Neural progenitor cell (in vitro differentiated cells): ENCODE measurements at places on chromosomes 1 and 21.

GRCh38 chr21:29538115-29538514 is 239.4 kb downstream of the BACH1 start:
- no peak overlapping the region for H3K27ac ChIP-seq
- no peak overlapping the region for H3K4me3 ChIP-seq
- DNase-seq, result no peak
- no peaks in the 10 kb centered on the region for H3K27me3 ChIP-seq
- no peaks in the 10 kb centered on the region for H3K36me3 ChIP-seq
- no peaks in the 10 kb centered on the region for H3K4me1 ChIP-seq

GRCh38 chr1:203675596-203676347 is 49.1 kb downstream of the ATP2B4 start:
- no peak overlapping the region for H3K27ac ChIP-seq
- H3K27me3 ChIP-seq, result no peaks in the 10 kb centered on the region
- H3K4me3 ChIP-seq, result no peak overlapping the region
- no peaks in the 10 kb centered on the region for H3K36me3 ChIP-seq
- H3K4me1 ChIP-seq, result peaks cover 32% of the 10 kb centered on the region

DNA sequence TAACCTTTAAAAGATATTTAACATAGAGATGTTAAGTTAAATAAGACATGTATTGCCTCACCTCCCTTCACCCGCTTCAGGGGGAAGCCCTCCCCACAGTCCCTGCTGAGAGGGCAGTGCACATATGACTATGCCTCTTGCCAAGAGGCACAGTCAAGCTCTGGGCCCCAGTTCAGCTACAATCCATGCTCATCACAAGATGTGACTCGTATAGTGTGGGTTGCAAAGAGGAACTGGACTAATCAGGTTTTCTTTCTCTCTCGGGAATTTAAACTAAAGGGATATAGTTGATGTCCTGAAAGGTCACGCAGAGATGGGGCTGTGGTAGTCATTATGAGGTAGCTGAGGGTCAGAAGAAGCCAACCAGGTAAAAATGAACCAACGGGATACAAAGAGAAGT is 35.6 kb downstream of the LYST start:
- no peak overlapping the region for H3K4me3 ChIP-seq
- no peaks in the 10 kb centered on the region for H3K4me1 ChIP-seq
- no peaks in the 10 kb centered on the region for H3K27me3 ChIP-seq
- H3K27ac ChIP-seq, result no peak overlapping the region

- H3K36me3 ChIP-seq, result no peaks in the 10 kb centered on the region
- peaks cover 11% of the 10 kb centered on the region for H3K4me1 ChIP-seq
- H3K27me3 ChIP-seq, result no peaks in the 10 kb centered on the region
Measured at GRCh38 chr1:73674945-73675561, 522.9 kb downstream of the LRRIQ3 start.

- H3K4me3 ChIP-seq, result no peak overlapping the region
- H3K36me3 ChIP-seq, result no peaks in the 10 kb centered on the region
- no peak overlapping the region for H3K27ac ChIP-seq
- no peak for DNase-seq
Measured at GRCh38 chr1:14590411-14591180, 7.9 kb upstream of the KAZN start.

GRCh38 chr1:210770396-210770984 is 363.5 kb downstream of the KCNH1 start:
- DNase-seq, result no peak
- H3K27me3 ChIP-seq, result no peaks in the 10 kb centered on the region
- H3K27ac ChIP-seq, result no peak overlapping the region
- H3K4me1 ChIP-seq, result peaks cover 21% of the 10 kb centered on the region

- no peaks in the 10 kb centered on the region for H3K36me3 ChIP-seq
- no peak overlapping the region for H3K4me3 ChIP-seq
- H3K27ac ChIP-seq, result no peak overlapping the region
Measured at GRCh38 chr1:202238914-202239313, 45.3 kb downstream of the LGR6 start.

DNA sequence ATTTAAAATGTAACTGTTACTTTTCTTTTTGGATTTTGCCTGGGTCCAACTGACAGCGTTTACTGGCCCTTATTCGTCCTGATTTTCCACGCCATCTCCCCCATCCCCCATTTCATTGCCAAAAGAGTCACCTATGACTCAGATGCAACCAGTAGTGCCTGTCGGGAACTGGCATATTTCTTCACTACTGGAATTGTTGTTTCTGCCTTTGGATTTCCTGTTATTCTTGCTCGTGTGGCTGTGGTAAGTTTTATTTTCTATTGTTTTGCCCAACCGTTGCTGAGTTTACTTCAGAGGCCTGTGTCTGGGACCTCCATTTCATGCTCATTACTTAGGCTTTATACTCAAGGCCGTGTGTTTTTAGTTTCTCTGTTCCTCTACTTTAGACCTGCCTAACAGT is 9.3 kb downstream of the LEPR start:
- peaks cover 53% of the 10 kb centered on the region for H3K4me1 ChIP-seq
- no peak for DNase-seq
- H3K27me3 ChIP-seq, result no peaks in the 10 kb centered on the region

GRCh38 chr1:94819945-94820746 is at the start of gene SLC44A3:
Gene SLC44A3, plus strand, starts transcription at chr1:94820357. Its CDS starts 95 bp downstream, at chr1:94820452.
- H3K36me3 ChIP-seq, result no peaks in the 10 kb centered on the region
- H3K27me3 ChIP-seq, result peaks cover 40% of the 10 kb centered on the region
- peak; percentile 82 for DNase-seq

DNA sequence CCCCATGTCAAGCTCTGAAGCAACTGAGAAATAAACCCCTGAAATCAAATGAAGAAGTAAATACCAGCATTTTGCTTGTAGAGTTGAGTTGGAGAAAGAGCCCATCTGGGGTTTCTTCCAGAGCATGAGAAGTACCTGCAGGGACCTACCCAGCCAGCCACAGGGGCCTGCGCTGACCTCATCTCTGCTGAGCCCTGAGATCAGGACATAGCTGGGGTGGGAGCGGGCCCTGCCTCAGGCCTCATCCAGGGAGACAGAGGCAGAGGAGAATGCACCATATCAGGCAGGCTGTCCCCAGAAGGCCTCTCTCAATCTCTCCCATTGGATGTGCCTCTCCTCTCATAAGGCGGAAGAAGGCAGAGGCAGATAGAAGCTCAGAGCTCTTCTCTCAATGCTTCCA is 27.6 kb downstream of the RUNX1 start:
- H3K36me3 ChIP-seq, result no peaks in the 10 kb centered on the region
- H3K27ac ChIP-seq, result no peak overlapping the region
- DNase-seq, result no peak
- peaks cover 17% of the 10 kb centered on the region for H3K27me3 ChIP-seq
- H3K4me3 ChIP-seq, result no peak overlapping the region

GRCh38 chr1:26814377-26814776 is 12.1 kb upstream of the ZDHHC18 start:
- H3K4me1 ChIP-seq, result no peaks in the 10 kb centered on the region
- H3K27me3 ChIP-seq, result no peaks in the 10 kb centered on the region
- H3K4me3 ChIP-seq, result no peak overlapping the region
- H3K27ac ChIP-seq, result no peak overlapping the region
- no peaks in the 10 kb centered on the region for H3K36me3 ChIP-seq

DNA sequence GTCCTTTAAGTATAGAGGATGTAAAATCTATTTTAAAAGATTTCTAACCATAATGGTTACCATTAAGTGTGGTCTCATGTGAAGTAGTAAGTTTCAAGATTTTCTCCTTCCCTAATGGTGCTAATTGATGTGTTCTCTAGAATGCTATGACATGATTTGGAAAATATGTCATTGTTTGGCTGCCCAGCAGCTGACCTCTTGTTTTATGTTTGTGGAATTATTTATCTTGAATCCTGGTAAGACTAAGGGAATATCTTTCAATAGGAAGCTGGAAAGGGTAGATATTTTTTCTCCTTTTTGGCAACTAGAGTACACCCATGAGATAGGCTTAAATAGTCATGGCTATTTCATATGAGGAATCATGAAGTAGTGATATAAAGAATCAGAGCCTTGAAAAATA is 139.8 kb upstream of the CHODL start:
- H3K27me3 ChIP-seq, result no peaks in the 10 kb centered on the region
- no peaks in the 10 kb centered on the region for H3K36me3 ChIP-seq
- no peak overlapping the region for H3K27ac ChIP-seq
- DNase-seq, result no peak
- H3K4me3 ChIP-seq, result no peak overlapping the region

DNA sequence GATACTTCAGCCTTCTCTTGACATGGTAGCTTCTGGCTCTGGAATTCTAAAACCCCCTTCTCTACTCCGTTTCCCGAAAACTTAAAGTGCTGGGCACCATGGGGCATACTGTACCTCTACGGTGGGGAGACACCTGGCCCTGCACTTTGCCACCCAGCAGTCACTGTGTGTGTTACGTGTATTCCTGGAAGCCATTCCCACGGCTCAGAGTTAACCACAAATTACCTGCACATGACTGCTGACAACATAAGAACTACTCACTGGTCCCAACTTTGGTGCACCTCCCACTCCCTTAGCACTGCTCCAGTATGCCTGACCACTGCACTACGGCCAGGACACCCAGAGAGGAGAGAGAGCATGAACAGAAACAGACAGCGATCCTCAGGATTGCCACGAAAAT is 29.4 kb upstream of the TMPRSS2 start:
- no peaks in the 10 kb centered on the region for H3K27me3 ChIP-seq
- H3K27ac ChIP-seq, result no peak overlapping the region
- no peaks in the 10 kb centered on the region for H3K36me3 ChIP-seq
- H3K4me1 ChIP-seq, result no peaks in the 10 kb centered on the region
- no peak overlapping the region for H3K4me3 ChIP-seq

DNA sequence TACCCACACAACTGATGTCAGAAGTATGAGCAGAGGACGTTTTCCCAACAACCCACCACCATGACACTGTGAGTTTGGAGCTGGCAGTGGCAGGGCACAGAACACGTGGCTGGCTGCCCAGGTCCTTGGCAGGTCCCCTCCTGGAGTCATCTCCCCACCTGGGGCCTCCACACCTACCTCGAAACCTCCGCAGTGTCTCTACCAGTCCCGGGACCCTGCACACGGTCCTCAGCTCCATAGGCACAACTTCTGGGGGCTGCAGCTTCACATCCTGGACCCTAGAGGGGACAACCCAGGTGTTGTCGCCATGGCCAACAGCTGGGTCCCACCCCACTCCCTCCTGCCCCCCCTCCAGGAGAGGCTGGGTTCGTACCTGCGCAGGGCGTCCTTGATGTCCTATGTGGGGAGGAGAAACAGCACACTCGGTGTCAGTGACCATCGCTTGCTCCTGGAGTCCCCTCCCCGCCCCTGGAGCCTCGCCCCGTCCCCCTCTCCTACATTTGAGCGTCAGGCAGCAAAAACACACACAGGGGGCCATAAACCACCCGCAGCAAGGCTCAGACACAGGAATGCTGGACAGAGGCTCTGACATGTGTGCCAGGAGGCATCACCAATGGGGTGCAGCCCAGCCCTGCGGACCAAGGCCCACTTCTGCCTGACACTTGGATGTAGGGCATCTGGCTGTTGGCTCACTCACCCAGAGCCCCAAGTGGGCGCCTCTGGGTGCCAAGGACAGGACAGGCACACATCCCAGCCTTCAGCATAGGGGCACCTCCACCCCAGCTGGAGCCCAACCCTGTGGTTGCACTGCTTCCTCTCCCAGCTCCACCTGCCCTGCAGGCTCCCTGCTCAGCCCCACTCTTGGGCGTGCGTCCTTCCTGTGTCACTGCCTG is 9.6 kb downstream of the TRIM11 start:
- H3K27ac ChIP-seq, result no peak overlapping the region
- no peak for DNase-seq

DNA sequence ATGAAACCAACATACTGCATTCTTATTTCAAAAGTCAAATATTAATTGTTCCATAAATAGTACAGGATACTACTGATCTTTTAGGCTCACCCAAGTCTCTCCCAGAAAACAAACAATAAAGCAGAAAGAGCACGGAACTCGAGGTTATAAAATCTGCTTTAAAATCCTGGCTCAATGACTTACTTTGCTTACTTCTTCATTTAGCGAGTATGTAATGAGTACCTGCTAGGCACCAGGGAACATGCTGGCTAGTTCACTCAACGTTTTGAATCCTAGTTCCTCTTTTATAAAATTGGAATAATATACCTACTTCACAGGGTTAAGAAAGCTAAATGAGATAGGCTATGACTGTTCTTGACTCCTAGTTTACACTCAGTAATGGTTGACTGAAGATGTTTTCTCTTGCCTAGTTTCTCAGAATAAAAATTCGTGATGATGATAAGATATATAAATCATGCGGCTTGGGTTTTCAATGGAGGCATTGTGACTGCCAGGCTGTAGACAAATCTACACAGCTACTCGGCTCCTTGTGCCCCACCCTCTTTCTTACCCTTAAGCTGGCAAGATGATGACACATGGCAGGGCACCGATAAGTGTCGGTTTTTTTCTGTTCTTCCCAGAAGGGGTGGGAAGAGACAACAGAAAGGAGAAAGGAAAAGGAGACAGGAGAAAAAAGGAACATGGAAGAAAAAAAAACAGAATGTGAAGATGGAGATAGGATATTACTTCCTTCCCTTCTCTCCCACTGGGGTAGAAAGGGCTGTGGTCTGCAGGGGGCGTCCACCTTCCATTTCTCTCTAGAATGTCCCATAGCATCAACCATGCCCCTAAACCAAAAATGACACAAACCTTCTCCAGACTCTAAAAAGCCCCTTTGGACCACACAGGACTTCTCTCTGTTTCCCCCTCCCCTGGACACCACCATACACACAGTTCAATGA is 507.1 kb downstream of the SMYD3 start:
- DNase-seq, result no peak
- H3K27ac ChIP-seq, result no peak overlapping the region
- no peak overlapping the region for H3K4me3 ChIP-seq
- no peaks in the 10 kb centered on the region for H3K27me3 ChIP-seq
- H3K4me1 ChIP-seq, result no peaks in the 10 kb centered on the region

- no peaks in the 10 kb centered on the region for H3K36me3 ChIP-seq
- no peak overlapping the region for H3K27ac ChIP-seq
- H3K4me1 ChIP-seq, result peaks cover 7% of the 10 kb centered on the region
- no peaks in the 10 kb centered on the region for H3K27me3 ChIP-seq
Measured at GRCh38 chr1:229778794-229779193, 152.7 kb downstream of the URB2 start.

DNA sequence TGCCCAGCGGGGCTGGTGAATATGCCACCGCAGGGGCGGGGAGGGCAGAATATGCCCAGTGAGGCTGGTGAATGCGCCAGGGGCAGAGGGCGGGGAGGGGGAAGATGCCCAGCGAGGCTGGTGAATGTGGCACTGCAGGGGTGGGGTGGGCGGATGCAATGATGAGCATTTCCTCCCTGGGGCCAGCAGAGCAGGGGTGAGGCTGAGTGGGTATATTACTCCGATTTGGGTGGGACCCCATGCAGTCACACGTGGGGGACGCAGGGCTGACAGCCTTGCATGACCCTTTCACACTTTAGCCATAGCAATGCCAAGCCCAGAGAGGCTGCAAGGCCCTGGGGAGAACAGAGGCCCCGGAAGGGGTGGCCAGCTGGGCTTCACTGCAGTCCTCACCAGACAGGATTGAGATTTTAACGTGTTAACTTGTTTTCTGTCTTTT is 9.3 kb upstream of the SLX9 start:
- H3K36me3 ChIP-seq, result no peaks in the 10 kb centered on the region
- H3K27ac ChIP-seq, result no peak overlapping the region
- peaks cover 21% of the 10 kb centered on the region for H3K4me1 ChIP-seq
- DNase-seq, result no peak

DNA sequence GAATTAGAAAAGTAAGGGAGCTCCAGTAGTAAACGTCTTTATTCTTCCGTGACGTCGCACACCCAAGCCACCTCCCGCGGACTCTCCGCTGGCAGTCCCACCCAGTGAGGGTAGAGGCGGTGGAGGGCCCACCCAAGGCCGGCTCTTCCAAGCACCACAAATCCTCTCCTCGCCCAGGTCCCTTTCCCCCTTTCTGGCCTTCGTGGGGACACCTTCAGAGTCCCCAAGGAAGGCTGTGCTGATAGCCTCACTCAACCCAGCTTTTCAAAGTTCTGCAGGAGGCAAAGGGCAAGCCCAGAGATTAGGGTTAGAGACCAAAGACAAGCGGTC is 349 bp upstream of the GPN2 start:
- peak overlapping the region; percentile 81 for H3K4me3 ChIP-seq
- H3K4me1 ChIP-seq, result peaks cover 8% of the 10 kb centered on the region
- no peaks in the 10 kb centered on the region for H3K27me3 ChIP-seq
- no peak for DNase-seq
